Osteoblast (primary cell): ENCODE measurements at places on chromosomes 2 and 18. TPM values are rescaled to one million over a fixed set of nuclear protein-coding genes. Genes with fewer than 3 reads are reported as not detected.

DNA sequence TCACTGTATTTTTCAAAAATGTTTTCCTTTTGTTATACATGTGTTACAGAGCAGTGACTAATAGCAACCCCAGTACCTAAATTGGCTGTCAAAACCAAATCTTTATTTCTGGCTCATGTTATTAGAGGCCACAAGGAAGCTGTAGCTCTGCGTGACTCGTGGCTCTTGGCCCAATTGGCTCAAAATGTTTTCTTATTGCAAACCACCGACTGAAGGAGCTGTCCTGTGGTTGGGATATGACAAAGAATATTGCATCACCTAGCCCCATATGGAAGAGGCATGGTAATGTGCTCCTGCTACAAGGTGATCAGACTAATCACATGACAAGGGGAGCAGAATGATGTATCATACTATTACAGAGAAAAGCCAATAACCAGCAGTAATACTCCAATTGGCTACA, 1058.5 kb downstream of the CBLN2 start:
- peak; percentile 0 for DNase-seq

GRCh38 chr2:43831543-43832294, 6.9 kb downstream of the ABCG5 start:
- DNase-seq, result no peak

- no peak for DNase-seq
These were observed 242.2 kb downstream of the FHOD3 start for GRCh38 chr18:36539674-36540231.

DNA sequence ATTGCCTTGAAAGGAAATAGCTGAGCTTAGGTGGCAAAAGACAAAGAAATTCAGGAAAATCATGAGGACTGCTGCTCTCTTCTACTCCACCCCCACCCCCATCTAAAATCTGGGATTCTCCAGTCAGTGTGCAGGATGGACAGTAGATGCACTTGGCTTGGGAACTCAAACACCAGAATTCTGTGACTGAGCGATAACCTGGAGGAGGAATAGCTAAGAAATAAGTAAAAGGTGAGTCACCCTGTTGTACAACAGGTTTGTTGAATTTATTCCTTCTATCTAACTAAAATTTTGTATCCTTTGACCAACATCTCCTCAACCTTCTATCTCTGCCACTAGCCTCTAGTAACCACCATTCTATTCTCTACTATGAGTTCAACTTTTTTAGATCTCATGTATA, 1029.9 kb upstream of the ACVR2A start:
- no peak for DNase-seq

DNA sequence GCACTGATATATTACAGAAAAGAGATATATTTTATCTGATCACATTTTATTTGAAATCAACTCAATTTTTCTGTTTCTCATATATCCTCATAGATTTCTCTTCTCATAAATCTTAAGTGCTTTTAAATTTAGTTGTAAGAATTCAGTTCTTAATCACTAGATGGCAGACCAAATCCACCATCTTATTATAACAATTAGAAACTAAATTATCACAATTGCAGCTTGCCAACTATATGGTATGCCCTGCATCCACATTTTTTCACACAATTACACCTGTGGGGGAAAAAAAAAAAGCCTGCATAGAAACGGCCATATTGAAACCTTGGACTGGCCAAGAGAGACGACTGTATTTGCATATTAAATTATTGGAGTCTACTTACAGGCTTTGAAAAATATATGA, 64.4 kb downstream of the COL5A2 start:
- no peak for DNase-seq

GRCh38 chr2:53040536-53041229, 726.9 kb upstream of the CHAC2 start:
- no peak for DNase-seq

SERPINB8 gene
- total RNA-seq, result 30.4 and 31.8 TPM in 2 replicates
